ENCODE measurements at places on chromosomes 7 and 10.

DNA sequence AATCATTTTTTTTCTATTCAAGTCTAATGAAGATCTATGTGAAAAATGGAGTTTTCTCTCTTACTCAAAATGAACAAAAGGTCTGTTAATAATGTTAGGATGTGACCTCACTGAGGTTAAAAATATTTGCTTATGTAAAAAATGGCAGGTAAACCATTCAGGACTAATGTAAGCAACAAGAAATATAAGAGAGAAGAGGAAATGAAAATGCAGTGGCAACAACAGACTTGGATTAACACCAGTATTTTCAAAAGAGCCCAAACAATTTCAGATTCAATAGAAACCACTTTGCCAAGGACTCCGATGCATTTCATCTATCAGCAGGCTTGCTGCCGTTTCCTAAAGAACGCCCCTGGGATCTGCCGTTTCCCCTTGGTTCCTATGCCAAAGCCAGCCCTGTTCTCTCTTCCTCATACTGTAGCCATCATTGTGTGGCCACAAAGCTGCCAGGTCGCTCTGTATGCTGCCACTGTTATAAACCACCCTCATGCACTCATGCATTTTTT is 66.4 kb downstream of the MTURN start:
- DNase-seq, result no peak

DNA sequence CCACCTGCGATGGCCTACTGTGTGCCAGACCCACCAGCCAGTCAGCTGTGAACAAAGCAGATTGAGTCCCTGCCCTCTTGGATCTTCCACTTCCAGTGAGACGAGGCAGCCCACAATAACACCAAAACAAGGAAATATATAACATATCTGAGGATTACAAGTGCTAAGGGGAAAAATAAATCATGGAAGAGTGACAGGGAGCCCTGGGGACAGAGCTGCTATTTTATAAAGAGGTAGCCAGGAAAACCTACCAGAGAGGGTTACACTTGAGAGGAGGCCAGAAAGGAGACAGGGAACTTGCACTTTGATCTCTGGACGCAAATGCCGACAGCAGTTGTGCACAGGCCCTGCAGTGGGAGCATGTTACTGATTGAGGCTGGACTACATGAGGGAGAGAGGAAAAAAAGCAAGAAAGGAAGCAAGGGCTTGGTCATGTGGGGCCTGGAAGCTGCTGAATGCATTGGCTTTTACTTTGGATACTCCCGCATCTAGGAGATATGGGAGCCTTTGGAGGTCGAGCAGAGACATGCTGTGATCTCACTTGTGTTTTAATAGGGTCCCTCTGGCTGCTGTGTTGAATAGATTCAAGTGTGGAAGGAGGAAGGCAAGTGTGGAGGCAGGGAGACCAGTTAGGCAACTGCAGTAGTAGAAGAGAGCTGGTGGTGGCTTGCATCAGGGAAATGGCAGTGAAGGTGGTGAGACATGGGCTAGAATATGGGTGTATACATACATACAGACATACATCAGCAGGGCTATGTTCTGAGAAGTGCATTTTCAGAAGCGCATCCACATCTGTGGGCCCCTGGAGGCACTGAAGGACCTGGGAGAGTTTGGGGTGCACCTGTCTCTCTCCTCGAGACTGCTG is 26.2 kb downstream of the MINDY4 start:
- DNase-seq, result no peak

- DNase-seq, result no peak
Observed at GRCh38 chr7:128379900-128380479, 18.5 kb upstream of the PRRT4 start.

DNA sequence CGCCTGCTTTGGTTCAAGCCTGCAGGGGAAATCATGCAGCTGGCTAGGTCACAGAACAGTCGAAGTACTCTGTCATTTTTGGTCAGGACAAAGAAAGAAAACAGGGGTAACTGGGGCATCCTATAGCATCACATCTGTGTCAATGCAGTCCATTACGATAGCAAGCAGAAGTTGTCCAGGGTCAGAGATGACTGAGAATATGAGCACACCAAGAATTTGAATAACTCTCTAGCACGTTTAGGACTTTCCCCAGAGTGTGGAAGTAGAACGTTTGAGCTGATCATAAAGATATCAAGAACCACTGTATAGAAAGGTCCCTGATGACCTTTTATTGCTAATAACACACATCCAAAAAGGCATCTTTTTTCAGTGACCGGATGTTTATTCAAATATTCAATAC is 12.7 kb upstream of the HECW1 start:
- no peak for DNase-seq

DNA sequence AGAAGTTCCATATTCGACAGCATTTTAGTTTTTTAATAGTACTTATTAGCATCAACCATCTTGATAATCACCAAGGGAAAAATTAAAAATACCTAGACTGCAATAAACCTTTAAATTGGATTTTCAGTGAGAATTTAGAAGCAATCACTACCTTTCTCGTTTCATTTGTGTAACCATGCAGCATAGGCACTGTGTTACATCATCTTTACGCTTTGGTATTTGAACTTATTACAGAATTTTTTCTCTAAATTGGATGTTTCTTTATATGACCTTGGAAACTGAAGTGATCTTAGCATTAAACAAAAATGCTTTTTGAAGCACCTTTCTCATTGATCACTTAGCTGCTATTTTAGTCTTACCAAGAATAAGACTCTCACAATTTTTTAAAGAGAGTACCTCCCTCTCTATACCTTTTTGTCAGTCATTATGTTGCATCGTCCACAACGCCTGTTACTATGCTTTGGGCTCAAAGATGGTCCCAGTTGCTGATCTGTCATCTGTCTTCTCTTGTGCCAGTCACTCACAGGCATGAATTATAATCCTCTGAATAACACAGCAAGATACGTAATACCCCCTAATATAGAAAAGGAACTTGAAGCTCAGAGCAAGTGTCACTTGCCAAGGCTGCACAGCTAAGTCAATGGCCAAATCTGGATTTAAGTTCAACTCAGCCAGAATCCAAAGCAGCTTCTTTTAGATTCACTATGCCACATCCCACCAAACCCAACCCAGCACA is 19.6 kb upstream of the ASCC1 start:
- DNase-seq, result no peak

DNA sequence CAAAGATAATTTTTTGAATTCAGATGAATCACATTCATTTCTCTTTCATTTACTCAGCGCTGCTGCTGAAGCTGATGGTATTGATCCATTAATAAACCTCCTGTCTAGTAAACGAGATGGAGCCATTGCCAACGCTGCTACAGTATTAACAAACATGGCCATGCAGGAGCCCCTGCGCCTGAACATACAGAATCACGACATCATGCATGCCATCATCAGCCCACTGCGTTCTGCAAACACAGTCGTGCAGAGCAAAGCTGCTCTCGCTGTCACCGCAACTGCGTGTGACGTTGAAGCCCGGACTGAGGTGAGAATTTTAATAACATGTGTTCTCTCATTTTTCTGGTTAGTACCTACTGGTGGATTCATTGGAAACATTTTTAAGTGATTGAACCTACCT is 70.2 kb downstream of the ARMC3 start:
- no peak for DNase-seq

DNA sequence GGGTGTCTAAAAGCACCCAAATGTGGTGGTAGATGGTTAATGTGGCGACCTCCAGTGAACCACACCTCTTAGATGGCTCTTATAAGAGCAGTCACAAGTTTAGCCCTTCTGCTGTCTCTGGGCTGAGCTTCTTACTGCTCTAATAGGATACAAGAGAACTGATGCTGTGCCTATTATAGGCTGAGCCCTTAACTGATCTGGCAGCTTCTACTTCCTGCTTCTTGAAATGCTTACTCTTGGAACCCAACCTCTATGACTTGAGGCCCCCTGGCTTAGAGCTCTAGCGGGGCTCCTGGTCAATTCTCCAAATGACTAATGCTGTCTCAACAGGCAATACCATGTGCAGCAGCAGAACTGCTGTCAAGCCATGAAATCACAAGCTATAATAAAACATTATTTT is 35.0 kb upstream of the LSM8 start:
- DNase-seq, result no peak

DNA sequence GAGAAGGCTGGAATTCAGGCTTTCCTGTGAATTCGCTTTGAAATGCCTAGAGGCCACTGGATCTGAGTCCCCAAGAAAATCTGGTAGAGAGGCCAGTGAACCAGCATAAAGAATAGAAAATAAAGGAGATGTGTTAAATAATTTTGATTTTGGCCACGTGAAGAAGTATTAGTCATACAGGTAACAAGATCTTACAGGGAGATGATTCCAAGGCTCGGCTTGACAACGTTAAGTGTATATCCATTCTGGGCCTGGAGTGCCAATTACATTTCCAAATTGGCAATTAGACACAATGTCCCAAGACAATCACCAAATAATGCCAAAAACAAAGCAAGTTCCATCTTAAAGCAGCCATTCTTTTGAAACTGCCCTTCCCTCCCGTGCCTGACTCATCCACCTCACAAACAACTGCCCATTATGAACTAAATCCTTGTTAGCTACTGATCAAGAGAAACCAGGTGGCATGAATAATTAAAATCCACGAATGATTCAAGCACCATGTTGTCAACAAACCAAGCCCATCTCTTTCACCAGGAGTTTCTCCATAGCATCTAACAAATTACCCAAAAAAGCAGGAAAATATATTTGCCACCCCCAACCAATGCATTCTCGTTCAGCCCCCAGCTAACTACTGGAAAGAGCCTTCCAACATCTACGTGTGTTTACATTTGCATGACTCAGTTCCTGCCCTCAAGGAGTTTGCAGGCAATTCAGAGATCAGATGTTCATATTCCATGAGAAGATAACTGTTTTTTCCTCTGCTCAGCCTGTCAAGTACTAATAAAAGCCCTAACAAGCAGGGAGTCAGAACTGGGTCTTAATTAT is 8.5 kb downstream of the KCNMA1 start:
- DNase-seq, result no peak

DNA sequence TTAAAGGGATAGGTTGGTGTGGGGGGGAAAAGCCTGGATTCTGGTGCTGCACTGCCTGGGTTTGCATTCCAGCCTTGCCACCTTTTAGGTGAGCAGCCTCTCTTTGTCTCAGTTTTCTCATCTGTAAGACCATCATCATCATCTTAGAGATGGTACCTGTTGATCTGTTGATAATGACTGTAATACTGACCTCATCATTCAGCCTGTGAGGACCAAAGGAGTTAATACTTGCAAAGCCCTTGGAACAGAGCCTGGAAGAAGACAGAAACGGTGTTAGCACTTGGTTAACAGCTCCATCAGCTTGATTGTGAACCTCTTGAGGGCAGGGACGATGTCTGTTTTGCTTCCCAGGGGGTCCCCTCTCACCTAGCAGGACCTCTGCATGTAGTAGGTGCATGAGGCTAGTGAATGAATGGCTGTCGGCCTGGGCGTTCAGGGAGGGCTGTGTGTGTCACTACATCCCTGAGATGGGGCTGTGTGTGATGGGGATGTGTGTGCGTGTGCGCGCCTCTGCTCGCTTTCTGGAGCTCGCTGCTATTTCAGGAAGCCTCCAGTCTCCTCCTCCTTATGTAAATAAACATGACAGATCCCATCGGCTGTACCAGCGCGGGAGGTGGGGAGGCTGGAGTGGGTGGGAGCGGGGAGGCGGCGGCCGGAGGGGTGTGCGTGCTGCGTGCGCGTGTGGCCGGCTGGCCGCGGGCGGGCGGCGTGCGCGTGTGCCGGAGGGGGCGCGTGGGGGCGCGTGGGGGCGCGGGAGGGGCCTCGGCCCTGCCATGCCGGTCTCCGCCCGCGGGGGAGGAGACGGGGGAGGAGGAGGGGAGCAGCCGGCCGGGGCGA is 61.2 kb downstream of the NEURL1 start:
- DNase-seq, result no peak

GRCh38 chr7:22726345-22726906 is 574 bp upstream of the IL6 start:
- DNase-seq, result peak; percentile 56

- no peak for DNase-seq
Observed at GRCh38 chr10:128274938-128275337, 148.7 kb upstream of the MKI67 start.

DNA sequence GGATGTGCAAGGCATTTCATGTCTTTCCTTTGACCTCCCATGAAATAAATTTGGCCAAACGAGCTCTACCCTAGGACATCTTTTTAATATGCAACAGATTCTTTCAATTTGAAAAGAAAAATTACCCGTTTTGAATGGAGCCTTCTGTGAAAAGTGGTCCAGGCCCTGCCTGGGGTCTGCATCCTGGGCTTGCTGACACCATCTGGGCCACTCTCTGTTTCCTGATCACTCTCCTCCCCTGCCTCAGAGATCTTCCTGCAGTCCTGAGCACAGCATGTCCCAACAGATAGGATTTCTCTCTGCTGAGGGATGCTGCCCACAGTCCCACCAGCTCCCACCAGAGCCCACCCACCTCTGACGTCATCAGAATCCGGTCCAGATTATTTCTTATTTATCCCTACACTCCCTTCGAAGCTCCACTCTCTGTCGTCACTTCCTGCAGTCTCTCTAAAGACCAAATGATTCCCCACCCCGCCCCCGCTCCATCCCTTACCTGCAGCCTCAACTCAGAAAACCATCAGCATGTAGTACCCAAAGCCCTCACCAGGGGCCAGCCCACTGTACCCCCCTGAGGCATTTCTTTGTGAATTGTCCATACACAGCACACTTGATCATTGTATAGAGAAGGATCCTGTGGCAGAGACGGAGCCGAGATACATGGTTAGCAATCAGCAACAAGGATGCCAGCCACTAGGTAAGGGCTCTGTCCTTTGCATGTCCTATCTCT is 192.1 kb upstream of the MGMT start:
- no peak for DNase-seq

DNA sequence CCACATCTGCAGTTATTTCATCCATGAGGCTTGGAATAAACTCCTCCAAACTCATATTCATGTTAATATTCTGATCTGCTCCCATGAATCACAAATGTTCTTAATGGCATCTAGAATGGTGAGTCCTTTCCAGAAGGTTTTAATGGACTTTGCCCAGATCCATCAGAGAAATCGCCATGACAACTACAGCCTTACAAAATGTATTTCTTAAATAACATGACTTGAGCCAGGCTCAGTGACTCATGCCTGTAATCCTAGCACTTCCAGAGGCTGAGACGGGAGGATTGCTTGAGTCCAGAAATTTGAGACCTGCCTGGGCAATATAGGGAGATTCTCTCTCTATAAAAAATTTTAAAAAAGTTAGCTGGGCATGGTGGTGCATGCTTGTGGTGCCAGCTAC is 102.1 kb upstream of the TMEM168 start:
- DNase-seq, result no peak

GRCh38 chr7:103432712-103433111 is 13.3 kb downstream of the SLC26A5 start:
- no peak for DNase-seq
